ENCODE measurements at places on chromosomes 16 and 17.

DNA sequence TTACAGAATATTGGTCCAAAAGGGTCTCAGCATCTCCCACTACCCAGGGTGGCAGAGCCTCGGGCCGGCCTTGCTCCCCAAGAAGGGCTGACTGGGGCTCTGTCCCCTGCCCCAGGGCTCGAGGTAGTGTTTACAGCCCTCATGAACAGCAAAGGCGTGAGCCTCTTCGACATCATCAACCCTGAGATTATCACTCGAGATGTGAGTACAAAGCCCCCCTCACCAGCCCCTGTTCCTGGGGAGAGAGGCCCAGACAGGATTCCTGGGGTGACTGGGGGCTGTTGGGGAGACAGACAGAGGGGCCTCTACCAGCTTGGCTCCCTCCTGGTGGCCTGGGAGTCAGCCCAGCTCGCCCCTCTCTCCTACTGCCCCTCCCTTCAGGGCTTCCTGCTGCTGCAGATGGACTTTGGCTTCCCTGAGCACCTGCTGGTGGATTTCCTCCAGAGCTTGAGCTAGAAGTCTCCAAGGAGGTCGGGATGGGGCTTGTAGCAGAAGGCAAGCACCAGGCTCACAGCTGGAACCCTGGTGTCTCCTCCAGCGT lies 6.1 kb upstream of the NLRC5 start:
- no peak for DNase-seq

- DNase-seq, result peak; percentile 62
Measured at GRCh38 chr16:19132898-19133297, 19.1 kb downstream of the ITPRIPL2 start.

DNA sequence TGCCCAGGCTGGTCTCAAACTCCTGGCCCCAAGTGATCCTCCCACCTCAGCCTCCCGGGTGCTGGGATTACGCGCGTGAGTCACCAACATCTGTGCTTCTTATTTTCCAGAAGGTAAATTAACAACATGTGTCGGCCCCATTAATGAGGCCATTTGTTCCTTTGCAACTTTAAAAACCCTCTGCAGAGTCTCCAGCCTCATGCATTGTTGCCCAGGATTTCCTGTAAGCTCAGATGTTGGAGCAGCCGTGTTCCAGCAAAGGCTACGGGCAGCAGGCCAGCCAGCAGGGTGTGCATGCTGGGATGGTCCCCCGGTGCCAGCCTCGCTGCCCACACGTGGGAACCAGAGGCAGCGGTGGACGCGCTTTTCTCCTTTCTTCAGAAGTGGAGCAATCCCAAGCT lies 19.1 kb upstream of the HEXD start:
- DNase-seq, result no peak

GRCh38 chr16:4612474-4612931 lies 2.2 kb downstream of the UBALD1 start:
- no peak for DNase-seq

GRCh38 chr17:2423271-2423670 lies 22.4 kb upstream of the MNT start:
- peak; percentile 83 for DNase-seq

GRCh38 chr17:74012465-74012864 lies 191.0 kb upstream of the RPL38 start:
- no peak for DNase-seq

GRCh38 chr17:61574542-61575351 lies 16.3 kb downstream of the NACA2 start:
- DNase-seq, result no peak

- DNase-seq, result no peak
Measured at GRCh38 chr16:48542020-48542473, 67.9 kb downstream of the N4BP1 start.
